ENCODE measurements at places on chromosomes 11 and 22.

DNA sequence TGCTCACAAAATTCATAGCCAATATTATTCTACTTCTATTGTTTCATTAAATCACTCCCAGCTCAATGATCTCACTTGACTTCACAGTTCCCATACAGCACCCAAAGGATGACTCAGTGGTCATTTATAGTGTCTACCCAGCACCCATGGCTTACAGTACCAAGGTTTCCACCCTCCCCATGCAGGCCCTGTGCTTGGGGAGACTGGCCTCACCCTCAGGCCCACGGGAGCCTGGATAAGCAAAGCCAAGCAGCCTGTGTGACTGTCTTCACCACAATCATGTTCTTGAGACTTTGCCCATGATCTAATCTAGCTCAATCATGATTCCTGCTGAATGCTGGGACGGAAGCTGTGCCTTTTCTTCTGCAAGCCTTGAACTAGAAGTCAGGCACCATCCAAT, 97.6 kb downstream of the SLC36A4 start:
- DNase-seq, result peak; percentile 38

DNA sequence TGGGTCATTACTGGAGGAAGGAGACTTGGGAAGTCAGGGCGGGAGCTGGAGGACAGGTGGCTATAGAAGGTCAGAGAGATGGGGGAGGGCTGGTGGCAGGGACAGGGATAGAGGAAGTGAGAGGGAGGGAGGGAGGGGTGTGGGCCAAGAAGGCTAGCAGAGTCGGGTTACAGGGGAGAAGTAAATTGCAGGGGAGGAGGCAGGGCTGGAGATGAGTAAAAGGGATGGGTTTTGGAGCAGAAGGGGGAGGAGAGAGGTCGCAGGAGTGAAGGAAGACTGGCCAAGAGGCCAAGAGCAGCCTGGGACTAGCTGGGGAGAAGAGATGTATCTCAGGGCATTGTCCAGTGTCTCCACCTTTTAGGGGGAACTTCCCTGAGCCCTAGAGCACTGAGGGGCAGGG, 33.0 kb downstream of the LRRC10B start:
- DNase-seq, result no peak

GRCh38 chr22:26619510-26619909, 1.7 kb upstream of the CRYBB1 start:
- DNase-seq, result no peak

DNA sequence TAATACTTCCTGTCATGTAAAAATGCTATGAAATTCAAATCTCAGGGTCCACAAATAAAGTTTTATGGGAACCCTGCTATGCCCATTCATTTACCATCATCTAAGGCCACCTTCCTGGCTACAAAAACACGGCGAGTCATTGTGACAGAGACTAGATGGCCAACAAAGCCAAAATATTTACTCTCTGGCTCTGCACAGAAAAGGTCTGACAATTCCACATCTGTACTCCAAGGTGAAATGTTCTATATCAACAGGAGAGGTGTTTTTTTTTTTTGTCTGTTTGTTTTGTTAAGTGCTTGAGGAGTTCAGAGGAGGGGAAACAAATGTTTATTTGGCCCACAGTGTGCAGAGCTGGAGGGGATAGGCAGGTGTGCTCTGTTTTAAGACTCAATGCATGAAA, 18.6 kb upstream of the TMA7B start:
- DNase-seq, result no peak

- DNase-seq, result no peak
These were observed 32.7 kb upstream of the DDX10 start for GRCh38 chr11:108632041-108632704.

DNA sequence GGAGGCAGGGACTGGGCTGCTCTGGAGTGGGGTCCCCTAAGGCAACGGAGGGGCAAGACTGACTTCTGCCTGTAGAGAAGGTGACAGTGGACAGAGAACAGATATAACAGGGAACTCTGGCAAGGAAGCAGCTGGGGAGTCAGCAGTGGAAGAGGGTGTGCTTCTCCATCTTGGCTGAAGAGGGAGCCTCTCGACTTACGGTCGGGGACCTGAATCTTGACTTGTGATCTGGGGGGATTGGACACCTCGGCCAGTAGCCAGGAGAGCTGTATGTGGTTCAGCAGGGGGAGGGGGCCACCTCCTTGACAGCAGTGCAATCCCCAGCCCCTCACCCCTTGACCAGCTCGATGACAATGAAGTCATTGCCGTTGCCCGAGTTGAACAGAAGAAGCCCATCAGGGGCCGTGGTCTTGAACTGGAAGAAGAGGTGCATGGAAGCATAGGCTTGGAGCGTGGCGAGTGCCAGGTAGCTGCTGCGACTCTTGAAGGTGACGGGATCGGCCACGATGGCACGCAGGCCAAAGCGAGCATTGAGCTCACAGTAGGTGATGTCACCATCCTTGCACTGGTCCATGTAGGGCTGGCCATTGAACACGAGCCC, 60.0 kb downstream of the SLC22A12 start:
- DNase-seq, result no peak

- no peak for DNase-seq
These were observed 72.1 kb downstream of the ZC3H12C start for GRCh38 chr11:110165039-110165925.

GRCh38 chr22:48044487-48045060, 1282.1 kb downstream of the TBC1D22A start:
- no peak for DNase-seq

- DNase-seq, result peak; percentile 12
These were observed 70.0 kb downstream of the SGSM1 start for GRCh38 chr22:24875862-24876506.

DNA sequence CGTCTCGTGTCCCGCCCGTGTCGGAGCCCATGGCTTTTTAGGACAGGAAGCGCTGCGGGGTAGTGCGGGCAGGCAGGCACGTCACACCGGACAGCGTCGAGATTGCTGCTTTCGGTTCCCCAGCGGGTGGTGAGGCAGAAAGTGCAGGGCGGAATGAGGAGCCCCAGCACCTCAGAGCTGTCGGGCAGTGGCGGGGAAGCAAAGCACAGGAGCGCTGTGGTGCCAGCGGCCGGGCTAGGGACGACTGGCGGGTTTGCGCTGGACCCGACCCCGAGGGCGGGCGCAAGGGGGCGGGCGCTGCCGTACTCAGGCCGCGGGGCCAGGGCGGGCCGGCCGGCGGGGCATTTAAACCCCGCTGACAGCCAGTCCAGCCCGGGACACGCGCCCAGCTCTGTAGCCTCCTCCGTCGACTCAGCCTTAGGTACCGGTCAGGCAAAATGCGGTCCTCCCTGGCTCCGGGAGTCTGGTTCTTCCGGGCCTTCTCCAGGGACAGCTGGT, at the start of gene SLC37A2:
TSS of gene SLC37A2 (plus strand) at position 375 of the 498 bp plus-strand sequence. CDS start at position 438, 63 bp downstream.
- DNase-seq, result peak; percentile 30

- DNase-seq, result no peak
These were observed 485.9 kb downstream of the JRKL start for GRCh38 chr11:96875712-96876111.

- peak; percentile 25 for DNase-seq
These were observed 10.6 kb downstream of the ELF5 start for GRCh38 chr11:34502949-34503348.

GRCh38 chr11:44192017-44192385, 96.5 kb downstream of the EXT2 start:
- no peak for DNase-seq

GRCh38 chr11:118171269-118172062, 5.0 kb downstream of the SCN2B start:
- peak; percentile 32 for DNase-seq
